ENCODE measurements at places on chromosomes 5 and 9.

GRCh38 chr9:121966706-121967105 is 126.4 kb downstream of the TTLL11 start:
- no peak for DNase-seq

GRCh38 chr5:36723912-36724311 is 117.5 kb downstream of the SLC1A3 start:
- no peak for DNase-seq

DNA sequence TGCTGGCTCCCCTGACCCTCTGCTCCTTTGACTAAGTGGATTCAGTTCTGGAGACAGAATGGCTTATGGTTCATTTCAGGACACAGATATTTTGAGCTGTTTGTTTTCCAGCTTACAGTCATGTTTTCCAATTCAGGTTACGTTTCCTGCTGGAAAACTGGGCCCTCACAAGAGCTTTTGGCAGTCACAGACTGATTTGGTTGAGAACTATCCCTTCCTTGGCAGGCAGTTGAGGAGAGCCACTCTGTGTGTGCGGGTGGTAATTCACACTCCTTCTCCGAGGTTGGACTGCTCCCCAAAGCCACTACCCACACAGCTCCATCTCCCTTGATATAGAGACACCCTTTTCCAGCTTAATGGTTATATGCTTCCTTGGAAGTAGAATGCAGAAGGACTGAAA is 534.5 kb downstream of the TMEM38B start:
- DNase-seq: no peak

GRCh38 chr5:168163966-168164365 is 127.5 kb upstream of the WWC1 start:
- DNase-seq: no peak

- no peak for DNase-seq
Observed at GRCh38 chr5:63055421-63055820, 476.8 kb downstream of the LRRC70 start.

GRCh38 chr9:103680581-103680980 is 413.5 kb upstream of the SMC2 start:
- no peak for DNase-seq

GRCh38 chr5:135059000-135059923 is 25.2 kb upstream of the PITX1 start:
- no peak for DNase-seq

DNA sequence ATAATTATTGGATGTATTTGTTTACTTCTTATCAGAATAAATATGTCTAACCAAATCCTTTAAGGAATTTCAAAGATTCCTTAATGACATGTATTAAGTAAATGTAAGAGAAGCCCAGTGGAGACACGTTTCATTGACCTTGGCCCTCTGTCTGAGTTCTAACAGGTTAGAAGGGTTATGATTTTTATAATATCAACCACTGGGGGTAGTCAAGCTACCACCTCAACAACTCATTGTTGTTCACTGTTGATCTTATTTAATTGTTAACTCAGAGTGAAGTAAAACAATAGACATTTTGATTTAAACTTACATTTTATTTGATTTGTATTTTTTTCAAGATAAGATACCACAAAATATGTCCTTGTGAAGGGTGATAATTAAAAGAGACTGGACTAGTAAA is 499.2 kb upstream of the COX7C start:
- no peak for DNase-seq

Data from activated CD8-positive, alpha-beta memory T cell treated with anti-CD3 and anti-CD28 coated beads for 48 hours (primary cell).